ENCODE measurements at places on chromosomes 1 and 21. TPM values are rescaled to one million over a fixed set of nuclear protein-coding genes. Genes with fewer than 3 reads are reported as not detected.

Gene UBXN10
- total RNA-seq, result not detected

Gene MXRA8
- 264 TPM for total RNA-seq

Gene SFT2D2
- total RNA-seq, result 47.7 TPM

Gene TIAM1
- 2.8 TPM for total RNA-seq

Gene MAP7D1
- total RNA-seq, result 81.4 TPM

Gene DMBX1
- not detected for total RNA-seq

Gene MPZ
- total RNA-seq, result 2.2 TPM

Gene CAPN9
- total RNA-seq, result not detected

Gene LRRC38
- not detected for total RNA-seq

Data from smooth muscle cell of the pulmonary artery (primary cell).